Caki2 (cell line): ENCODE measurements at places on chromosomes 12 and 14.
A peak's percentile ranks its signal among the peaks of the same experiment; 100 is the strongest.

- DNase-seq: no peak
These were observed 188.9 kb downstream of the ADAMTS20 start for GRCh38 chr12:43362910-43363694.

DNA sequence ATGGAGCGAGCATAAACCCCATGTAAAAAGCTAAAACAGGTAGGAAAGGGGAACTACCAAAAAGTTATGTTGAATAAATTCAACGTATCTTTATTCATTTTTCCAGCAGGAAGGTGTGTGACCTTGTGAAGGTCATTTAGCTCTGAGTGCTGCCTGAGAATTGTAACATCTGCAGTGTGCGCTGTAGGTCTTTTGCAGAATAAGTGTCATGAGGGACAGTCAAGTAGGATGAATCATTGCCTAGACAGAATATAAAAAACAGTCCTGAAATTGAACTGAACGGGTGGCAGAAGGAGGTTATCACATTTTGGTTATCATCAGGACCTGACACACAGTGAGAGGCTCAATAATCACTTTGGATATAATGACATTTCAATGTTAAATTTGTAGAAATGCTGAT lies 334.8 kb upstream of the NOVA1 start:
- DNase-seq: no peak

- no peak for DNase-seq
These were observed 43.8 kb downstream of the DDHD1 start for GRCh38 chr14:53109105-53110041.

DNA sequence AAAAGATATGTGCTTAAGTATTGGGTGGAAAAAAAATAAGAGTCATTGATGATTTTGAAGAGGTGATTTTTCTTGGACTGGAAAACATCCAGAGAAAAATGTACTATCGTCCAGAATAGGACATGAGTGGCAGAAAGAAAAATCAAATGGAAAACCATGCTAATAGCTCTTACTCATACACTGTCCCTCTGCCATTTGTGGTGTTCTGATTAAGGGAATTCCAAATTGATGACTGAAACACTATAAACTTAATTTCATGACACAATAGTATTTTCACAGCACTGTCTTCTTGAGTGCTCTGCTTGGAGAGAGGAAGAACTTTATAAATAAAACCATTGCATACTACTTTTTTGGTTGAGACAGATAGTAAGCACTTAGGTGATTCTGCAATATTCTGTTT lies 72.4 kb downstream of the USP15 start:
- no peak for DNase-seq

- no peak for DNase-seq
These were observed 8.6 kb downstream of the ASB2 start for GRCh38 chr14:93967637-93968250.

DNA sequence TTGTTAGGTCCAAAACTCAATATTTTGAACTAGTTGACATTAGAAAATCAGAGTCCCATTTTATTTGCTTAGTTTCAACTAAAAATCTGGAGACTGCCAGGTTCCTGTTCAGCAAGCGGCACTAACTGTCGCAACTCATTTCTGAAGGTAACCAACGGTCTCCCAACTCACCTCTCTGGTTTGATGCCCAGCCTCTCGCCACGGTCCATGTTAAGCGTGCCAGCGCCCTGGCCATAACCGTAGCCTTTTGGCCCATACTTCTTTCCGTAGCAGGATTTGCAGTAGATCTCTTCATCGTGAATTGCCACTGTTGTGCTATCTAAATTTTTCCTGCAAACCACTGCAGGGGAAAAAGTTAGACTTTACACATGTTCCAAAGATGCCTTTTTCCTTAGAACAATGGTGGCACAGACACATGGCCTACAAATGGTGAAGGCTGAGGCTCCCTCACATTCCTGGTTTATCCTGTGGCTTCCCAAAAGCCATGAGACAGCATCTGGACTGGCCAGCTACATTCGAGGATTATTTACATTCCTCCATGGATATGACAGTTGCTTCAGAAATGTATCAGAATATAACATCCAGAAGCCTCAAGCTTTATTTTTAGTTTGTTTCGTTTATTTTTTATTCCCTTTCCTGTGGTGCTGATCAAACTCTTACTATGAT lies 15.7 kb downstream of the CSRP2 start:
- DNase-seq: no peak

GRCh38 chr12:127791217-127791616 lies 475.8 kb upstream of the TMEM132C start:
- DNase-seq: no peak

GRCh38 chr14:72753879-72754400 lies 140.0 kb downstream of the DPF3 start:
- no peak for DNase-seq

- DNase-seq: no peak
These were observed 221.8 kb downstream of the PRKD1 start for GRCh38 chr14:29705801-29706200.

DNA sequence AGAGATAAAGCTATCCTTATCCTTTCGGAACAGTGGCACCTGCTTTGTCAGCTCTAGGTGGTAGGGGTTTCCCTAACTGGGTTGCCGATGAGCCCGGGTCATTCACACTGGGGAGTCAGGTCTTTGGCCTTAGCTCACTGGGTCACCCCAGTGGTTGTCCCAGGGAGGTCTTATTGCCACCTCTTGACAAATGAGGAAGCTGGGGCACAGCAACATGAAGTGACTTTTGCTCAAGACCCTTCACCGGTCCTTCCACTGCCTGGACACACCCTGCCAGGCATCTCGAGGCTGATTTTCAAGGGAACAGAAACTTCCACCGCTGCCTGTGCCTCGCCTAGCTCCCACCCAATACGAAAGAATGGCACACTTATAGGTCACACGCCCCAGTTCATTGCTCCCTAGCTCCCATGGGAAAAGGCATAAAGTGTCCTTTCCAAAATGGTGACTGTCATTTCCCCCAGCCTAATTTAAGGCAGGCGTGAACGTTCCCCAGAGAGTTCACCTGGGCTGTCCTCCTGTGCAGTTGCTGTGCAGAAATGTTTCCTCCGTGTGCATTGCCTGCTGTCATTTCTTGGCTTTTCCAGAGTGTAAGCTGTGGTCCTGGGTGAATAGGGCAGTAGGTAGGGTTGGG lies 156.1 kb upstream of the CCND2 start:
- DNase-seq: no peak

- peak; percentile 25 for DNase-seq
These were observed 101.2 kb downstream of the EEA1 start for GRCh38 chr12:92827836-92828431.

- no peak for DNase-seq
These were observed 67.7 kb downstream of the PRKCH start for GRCh38 chr14:61388976-61389576.

- DNase-seq: peak; percentile 41
These were observed 309.9 kb downstream of the VRK1 start for GRCh38 chr14:97107080-97107479.

DNA sequence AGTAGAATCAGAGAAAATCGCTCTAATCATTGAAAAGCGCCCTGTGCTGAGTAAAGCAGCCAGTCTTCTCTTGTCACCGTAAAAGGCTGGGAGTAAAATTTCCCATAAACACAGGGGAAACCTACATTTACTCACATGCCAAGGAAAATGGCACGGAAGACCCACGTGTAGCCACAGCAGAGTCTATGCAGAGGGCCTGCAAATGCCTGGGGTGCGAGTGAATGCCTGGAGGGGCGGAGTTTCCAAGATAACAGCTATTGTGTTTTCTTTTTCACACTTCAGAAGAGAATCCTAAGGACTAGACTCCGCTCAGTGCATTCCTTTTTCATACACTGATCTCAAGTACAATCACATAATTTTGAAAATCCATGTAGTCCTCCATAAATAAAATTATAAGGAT lies 159.9 kb upstream of the FOXN3 start:
- no peak for DNase-seq

DNA sequence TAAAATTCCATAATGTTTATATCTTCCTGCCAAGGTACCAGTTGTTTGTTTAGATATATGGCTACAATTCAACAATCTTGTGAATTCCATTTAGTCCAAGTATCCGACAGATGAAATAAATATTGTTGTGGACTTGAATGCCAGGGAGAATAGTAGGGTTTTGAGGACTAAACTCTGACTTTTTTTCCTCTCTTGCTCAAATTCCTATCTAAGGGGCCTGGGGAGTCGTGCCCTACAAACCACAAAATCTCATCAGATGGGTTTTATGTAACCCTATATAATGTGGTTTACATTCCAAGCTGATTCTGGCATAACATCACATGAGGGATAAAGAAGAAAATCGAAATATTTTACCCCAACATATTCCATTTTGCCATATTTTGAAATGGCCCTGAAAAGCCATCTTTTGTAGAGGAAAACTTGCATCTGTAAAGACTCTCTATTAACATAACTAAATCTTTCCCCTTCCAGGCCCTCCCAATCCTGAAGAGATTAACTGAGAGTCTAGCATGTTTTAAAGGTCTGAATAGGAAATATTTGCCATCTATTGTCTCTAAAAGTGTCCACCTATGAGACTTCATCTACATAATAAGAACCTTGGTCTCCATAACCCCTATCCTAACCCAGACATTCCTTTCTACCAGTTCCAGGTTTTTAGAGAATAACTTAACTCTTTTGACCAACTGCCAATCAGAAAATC lies 184.7 kb upstream of the KITLG start:
- no peak for DNase-seq

- DNase-seq: no peak
These were observed 878 bp upstream of the R3HDM2 start for GRCh38 chr12:57431654-57432188.

DNA sequence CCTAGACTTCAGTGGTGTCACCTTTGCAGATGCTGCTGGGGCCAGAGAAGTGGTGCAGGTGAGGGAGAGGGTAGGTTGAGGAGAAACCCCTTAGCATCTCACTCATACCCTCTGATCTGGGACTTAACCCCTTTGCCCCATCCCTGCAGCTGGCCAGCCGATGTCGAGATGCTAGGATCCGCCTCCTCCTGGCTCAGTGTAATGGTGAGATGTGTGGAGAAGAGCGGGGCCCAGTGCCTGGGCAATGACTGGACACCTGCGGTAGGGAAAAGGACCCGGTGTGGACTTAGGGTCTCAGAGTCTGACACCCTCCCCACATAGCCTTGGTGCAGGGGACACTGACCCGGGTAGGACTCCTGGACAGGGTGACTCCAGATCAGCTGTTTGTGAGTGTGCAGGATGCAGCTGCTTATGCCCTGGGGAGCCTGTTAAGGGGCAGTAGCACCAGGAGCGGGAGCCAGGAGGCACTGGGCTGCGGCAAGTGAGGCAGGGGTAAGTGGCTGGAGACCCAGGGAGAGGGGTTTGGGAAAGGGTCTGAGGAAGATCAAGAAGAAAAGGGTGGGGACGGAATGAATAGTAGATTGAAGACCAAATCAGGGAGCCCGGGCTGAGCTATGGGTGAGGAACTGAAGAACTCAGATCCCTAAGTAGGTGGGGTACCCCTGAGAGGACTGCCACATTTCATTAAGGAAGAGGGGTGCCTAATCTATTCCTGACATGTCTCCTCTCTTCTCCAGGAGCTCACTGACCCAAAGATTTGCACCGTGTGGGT lies 7.6 kb downstream of the B4GALNT1 start:
- DNase-seq: no peak

- peak; percentile 28 for DNase-seq
These were observed 44.0 kb downstream of the ARMH4 start for GRCh38 chr14:58107947-58108552.

DNA sequence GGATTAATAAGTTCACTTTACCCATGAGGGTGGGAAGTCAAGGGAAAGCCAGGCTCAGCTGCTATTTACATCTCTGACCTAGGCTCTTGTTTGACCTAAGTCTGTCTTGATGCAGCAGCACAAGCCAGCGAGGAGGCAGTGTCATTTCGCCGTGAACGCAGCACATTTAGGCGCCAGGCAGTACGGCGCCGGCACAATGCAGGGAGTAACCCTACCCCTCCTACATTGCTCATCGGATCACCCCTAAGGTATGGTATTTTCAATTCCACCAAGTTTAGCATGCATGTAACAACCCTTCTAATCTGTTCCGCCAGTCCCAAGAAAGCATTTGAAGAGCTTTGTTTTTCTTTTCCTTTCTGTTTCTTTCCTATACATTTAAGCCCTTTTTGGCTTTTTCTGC lies 81.2 kb downstream of the PCNX1 start:
- DNase-seq: no peak

DNA sequence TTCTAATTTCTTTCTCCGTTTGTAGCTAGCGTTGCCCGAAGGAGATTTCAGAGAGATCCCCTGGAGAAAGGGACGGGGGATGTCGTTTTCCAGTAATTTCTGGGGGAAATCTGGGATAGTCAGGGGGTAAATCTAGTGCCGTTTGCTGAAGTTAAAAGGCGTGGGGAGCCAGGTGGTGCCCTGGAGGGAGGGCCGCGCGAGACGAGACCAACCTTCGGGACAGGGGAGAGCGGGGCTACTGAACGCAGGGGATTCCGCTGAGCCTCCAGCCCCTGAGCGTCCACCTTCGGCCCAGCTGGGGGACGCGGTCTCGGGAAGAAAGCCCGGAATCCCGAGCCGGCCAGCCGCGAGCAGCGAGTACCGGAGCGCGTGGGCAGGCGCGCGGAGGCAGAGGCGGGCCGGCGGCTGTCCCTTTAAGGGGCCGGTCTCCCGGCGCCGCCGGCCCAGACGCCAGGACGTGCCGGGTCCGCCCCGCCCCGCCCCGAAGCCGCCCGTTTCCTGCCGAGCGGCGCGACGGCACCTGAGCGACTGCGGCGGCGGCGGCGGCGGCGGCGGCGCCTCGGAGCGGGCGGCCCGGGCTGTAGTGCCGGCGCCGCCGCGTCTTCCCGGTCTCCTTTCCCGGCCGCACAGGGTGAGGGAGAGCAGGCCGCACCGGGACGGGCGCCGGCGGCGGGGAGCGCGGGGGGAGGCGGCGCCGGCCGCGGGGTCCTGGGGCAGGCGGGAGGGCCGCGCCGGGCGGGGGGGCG lies at the start of gene KTN1:
KTN1 (plus strand) TSS at position 484 of the 746 bp plus-strand sequence. CDS start 31,842 bp downstream, outside the sequence.
- DNase-seq: peak; percentile 74

- no peak for DNase-seq
These were observed 18.6 kb downstream of the C12orf75 start for GRCh38 chr12:105349138-105349537.

- no peak for DNase-seq
These were observed 30.4 kb upstream of the PCNX4 start for GRCh38 chr14:60061371-60061770.

GRCh38 chr12:104381731-104382480 lies 74.8 kb upstream of the CHST11 start:
- DNase-seq: peak; percentile 54

- DNase-seq: no peak
These were observed 128.3 kb upstream of the PRMT8 start for GRCh38 chr12:3362737-3363136.

GRCh38 chr12:131497966-131498365 lies 212.9 kb upstream of the SFSWAP start:
- DNase-seq: no peak

DNA sequence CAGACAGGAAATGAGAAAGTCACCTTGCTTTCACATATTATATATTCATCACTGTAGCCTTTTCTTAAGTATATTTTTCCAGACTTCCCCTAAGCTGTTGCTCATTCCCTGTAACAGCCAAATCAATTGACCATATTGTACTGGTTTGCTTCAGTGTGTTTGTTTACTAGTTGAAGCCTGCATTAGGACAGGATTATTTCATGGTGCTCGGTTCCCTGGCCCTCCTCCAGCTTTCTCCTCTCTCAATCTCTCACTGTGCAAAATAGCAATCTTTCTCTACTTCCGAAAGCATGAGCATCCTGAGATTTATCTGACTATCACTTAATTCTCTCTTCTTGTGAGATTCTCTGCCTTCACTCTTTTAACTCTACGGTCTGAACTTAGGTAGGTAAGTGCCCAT lies 2.4 kb downstream of the SLC35F4 start:
- DNase-seq: no peak
